ENCODE measurements at places on chromosomes 12 and 14.

DNA sequence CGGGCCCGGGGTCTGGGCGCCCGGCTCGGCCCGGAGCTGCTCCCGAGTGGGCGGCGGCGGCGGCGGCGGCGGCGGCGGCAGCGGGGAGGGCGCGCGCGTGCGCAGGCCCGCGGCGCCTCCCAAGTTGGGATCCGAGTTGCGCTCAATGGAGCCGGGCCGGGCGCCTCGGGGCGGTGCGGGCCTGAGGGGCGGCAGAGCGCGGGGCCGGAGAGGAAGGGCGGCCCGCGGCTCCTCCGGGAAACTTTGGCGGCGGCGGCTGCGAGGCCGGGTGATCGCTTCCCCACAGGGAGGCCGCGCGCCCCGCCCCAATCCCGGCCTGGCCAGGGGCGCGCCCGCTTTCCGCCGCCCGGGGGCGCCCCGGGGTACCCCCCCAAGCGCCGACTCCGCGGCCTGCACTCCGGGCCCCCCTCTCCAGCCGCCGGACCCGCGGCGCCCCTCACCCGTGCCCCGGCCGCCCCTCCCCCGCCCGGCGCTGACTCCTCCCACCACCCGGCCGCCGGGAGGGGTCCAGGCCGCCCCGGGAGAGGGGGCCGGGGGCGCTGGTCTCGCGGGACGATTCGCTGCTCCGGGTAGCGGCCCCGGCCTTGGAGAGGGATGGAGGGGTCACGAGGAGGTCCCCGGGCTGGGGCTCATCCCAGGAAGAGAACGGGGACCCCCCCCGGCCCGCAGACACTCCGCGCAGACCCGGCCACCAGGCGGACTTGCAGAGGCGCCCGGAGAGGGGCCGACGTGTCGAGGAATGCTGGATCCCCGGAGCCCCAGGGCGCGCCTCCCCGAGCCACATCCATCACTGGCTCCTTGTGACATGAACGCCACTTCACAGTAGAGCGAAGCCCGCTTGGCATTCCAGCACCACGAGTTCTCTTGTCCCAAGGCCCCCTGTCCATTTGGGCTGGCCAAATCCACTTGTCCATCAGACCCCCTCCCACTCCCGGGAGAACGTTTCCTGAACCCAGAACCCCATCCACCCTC is at the start of gene RILPL1:
Gene RILPL1 (minus strand): TSS at position 48 of the 972 bp plus-strand sequence. CDS start 237 bp downstream, outside the sequence.
- DNase-seq = peak; percentile 39

GRCh38 chr12:58529114-58529665 is 391.1 kb downstream of the LRIG3 start:
- no peak for DNase-seq

DNA sequence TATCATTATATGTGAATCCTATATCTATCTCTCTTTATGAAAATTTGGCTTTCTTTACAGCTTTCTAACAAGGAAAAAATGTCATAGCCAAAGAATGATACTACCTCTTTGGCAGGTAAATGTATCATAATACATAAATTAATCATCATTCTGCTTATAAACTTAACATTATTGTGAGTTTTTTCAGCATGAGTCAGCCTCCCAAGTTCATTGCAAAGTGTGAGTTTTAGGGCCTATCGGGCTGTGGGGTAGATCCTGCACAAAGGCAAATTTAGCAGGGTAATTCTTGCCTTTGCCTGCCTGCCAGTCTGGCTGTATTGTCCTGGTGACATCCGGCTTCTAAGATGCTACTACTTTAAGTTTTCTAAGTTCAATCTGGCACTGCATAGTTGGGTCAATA is 412.6 kb downstream of the MDGA2 start:
- no peak for DNase-seq

DNA sequence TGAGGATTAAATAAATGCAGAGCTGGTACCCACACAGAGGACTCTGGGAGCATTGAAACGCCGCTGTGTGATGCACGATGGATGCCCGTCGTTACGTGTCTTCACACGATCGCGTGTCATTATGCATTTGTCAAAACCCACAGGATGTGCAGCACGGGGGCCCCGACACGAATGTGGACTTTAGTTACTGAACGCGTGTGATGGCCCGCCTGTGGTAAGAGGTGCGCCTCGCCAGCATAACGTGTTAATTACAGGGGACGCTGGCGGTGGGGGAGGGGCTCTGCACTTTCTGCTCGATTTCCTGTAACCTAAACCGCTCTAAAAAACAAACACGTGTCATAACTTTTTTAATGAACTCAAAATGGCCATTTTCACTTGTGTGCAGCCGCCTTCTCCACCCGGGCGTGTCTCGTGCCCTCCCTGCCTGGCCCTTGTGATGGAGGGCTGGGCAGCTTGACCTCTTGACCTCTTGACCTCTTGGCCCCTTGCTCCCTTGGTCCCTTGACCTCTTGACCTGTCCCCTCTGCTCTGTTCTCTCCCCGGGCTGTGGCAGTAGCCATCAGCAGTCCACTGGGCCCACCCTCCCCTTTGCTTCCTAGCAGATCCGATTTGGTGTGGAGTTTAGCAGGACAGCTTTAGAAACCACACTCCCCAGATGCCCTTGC is 33.7 kb upstream of the GALNT9 start:
- DNase-seq = no peak

DNA sequence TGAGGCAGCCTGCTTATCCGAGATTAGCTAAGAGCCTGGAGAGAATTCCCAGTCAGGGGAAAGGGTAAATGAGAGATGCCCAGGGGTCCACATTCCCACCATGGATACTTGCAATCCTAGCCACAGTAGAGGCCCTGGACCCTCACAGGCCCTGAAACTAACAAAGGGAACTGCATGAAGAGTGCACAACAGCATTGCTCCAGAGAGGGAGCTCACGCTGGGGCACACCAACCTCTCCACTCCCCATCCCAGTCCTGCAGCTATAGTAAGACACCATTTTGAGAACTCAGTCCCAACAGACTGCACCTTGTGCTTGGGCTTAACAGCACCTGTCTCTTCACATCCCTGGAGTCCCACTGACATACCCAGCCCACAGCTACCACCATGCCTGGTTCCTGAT is 30.5 kb downstream of the CEP83 start:
- DNase-seq = no peak

- DNase-seq = no peak
These were observed 429.4 kb downstream of the ZFP36L1 start for GRCh38 chr14:68363466-68363842.

DNA sequence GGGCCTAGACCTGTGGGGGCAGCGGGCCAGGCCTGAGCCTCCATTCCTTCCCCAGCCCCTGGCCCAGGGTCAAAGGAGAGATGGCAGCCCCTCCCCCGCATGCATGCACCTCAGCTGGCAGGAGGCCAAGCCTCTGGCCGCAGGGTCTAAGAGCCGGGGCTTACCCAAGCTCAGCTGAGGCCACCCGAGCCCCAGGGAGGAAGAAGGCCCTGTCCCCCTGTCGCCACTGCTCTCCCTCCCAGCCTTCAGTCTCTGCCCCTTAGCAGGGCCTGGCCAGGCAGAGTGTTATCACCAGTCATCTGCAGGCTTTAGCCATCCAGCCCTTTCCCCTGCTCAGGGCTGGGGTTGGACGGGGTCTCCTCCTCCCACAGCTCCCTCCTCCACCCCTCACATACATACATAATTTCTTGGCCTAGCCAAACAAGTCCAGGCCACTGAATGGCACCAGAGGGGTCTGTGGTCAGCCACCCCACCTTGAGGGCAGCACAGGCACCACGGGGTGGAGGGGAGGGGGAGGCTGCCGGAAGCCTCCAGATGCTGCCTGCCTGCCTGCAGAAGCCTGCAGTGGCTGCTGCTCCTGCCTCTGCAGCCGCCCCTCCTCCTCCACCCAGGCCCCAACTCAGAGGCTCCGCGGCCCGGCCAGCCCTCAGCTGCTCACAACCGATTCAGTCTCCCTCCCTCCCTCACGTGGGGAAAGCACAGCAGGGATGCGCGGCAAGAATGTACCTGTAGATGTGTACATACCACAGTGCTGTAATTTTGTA is 22.8 kb downstream of the RAB35 start:
- DNase-seq = no peak

- DNase-seq = peak; percentile 59
These were observed 16.4 kb upstream of the SP7 start for GRCh38 chr12:53352331-53353256.

GRCh38 chr14:72613975-72614319 is 280.0 kb downstream of the DPF3 start:
- no peak for DNase-seq

- no peak for DNase-seq
These were observed 13.1 kb downstream of the RERG start for GRCh38 chr12:15208140-15208539.

DNA sequence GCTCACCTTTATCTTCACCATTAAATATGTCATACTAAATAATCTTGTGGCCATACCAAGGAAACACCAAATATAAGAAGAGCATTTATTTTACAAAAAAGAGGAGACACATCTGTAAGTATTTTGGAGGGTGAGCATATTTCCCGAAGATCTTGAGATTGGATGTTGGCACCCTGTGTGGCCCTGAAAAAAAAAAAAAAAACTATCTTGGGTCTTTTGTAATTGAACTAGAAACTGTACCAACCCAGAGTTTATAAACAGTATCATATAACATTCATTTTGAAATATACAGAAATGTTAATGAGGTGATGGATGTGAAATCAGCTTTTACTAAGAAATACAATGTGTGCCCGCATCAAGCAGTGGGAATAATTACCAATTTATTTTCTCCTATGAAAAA is 104.0 kb upstream of the FRMD6 start:
- no peak for DNase-seq

DNA sequence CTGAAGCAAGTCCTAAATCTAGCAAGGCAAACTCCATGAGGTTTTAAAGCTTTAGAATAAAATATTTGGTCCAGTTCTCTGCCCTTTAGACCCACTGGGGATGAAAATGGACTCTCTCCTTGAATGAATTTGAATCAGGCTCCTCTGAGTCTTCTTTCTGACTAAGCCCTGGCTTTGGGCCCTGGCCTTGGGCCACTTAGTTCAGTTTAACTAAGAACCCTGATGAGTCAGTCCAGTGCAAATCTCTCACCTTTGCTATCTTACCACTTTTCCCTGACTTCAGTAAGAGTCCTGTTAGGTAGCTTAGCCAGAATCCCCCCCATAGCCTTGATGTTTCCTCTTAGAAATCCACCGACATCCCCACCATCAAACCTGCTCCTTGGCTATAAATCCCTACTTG is 427.5 kb downstream of the SNAPC1 start:
- DNase-seq = no peak

- DNase-seq = no peak
These were observed 90.1 kb downstream of the FOXN4 start for GRCh38 chr12:109218996-109219395.

- DNase-seq = no peak
These were observed 4.5 kb downstream of the ORAI1 start for GRCh38 chr12:121630791-121631355.

DNA sequence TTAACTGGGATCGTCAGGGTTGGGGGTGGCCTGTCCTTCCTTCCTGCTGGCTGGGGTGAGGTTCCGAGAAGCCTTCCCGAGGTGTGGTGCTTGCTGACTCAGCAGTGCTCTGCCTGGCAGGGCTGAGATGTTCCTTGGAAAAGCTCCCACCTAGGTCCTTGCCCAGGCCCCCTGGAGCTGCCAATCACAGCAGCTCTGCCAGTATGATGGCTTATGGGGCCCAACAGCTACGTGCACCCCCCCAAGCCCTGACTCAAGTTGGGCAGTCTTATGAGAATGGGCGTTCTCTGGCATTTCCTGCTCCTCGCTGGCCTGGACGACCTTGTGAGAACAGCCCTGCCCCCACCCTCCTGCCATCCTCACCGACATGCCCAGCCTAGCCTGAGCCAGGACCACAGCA is 292.2 kb upstream of the CRY1 start:
- DNase-seq = no peak

DNA sequence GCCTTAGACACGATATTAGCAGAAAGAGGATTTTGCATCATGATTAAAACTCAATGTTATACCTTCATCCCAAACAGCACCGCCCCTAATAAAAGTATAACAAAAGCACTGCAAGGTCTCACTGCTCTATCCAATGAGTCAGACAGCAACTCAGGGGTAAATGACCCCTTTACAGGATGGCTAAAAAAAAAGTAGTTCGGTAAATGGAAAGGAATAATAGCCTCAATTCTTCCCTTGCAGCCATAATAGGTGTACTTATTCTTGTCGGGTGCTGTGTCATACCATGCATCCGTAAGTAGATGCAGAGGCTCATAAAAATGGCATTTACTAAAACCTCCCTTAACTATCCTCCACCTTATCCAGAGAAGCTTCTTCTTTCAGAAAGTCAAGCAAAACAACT is 53.9 kb upstream of the AP4S1 start:
- no peak for DNase-seq
